ENCODE measurements at places on chromosomes 1 and 21.
A peak's percentile ranks its signal among the peaks of the same experiment; 100 is the strongest.

- no peak for DNase-seq
Observed at GRCh38 chr1:203668401-203668800, 41.8 kb downstream of the ATP2B4 start.

DNA sequence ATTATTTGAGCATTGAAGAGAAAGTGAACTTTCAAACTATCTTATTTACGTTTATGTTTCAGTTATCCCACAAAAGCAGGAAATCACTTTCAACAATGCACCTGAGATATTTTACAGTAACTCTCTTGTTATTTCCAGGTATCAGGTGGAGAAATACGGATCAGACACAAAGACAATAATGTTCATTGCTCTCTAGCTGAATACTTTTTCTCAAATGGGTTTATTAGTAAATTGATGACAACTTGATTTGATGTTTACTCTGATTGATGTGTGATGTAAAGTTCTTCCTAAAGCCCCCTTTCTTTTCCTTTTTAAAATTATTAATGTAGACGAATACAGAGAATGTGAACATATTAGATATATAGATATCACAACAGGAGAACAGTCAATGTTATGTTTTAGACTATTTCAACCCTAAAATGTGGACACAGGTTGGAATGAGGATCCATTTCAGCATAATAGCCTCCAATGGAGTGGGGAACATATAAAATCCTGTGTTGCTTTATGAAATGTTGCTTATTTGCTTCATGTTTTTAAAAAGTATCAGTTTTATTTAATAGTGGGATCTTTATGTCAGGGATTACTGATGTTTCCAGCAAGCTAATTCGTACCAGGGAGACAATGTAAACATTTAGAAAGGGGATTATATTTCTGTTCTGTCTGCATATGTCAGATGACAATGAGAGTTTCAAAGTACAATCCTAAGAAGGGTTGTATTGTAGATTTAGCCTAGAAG lies 1522.3 kb upstream of the TPTE start:
- DNase-seq, result no peak

DNA sequence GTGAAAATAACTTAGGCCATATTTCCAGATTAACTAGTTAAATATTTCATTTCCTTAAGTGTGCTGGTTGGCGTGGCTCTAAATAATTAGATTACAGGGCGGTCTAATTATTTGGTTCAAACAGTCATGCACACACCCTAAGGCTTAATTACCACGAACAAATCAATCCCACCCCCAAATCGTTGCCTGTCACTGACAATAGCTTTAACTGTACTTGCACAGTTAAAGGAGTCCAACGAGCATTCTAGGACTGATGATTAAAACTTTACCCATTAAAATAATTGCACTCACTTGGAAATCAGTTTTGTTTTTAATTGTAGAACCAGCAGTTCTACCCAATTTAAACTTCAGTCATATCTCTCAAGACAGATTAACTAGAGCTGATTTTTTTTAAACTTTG lies 1.5 kb upstream of the POU2F1 start:
- no peak for DNase-seq

DNA sequence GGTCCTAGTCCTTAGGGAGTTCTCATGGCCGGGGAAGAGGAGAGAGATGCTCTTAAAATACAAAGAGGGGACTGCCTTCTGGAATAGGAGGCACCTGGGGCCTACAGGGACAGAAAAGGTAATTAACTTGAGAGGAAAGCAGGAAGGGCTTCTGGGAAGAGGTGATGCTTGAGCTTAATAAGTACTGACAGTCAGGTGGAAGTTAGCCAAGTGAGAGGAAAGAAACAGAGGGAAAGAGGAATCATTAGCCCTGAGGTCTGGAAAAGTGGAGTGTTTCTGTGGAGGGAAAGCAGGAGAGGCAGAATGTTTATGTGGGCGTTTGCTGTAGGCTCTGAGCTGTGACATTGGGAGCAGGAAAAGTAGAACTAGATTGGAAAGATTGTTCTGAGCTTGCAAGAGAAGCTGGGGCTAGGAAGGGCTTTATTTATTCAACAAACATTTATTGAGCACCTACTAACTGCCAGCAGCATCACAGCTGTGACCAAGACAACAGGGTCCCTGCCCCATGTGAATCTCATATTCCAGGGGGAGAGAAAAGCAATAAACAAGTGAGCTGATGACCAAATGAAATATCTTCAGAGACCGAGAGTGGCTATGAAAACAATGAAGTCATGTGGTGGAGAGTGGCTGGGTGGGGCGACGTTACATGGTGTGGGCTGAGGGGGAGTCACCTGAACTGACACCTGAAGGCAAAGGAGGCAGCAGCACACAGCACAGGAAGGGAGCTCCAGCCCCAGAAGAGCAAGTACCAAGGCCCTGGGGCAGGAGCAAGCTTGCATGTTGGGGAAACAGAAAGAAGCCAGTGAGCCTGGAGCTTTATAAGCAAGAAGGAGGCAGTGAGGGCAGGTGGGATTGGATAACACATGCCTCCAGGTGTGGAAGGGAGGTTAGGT lies 4.4 kb upstream of the FNDC5 start:
- DNase-seq, result no peak

GRCh38 chr1:40199126-40199525 lies 37.9 kb downstream of the RLF start:
- no peak for DNase-seq

GRCh38 chr1:168643152-168643551 lies 66.7 kb downstream of the XCL1 start:
- DNase-seq, result no peak

GRCh38 chr1:58657082-58657481 lies 42.8 kb downstream of the MYSM1 start:
- no peak for DNase-seq

DNA sequence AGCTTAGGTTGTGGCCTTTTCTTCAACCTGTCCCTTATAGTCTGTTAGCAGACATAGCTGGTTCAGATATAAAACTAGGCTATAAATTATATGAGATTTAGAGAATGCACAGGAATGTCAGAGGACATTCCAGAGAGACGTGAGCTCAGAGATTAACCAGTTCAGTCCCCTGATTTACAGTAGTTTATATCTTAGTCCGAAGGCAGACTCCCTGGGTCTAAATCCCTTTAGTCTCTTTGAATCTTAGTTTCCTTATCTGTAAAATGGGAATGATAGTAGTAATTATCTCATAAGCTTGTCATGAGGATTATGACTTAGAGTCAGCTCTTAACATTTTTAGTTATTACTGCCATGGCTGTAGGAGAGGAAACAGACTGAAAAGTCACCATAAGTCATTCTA lies 45.5 kb upstream of the PLXNA2 start:
- DNase-seq, result no peak

DNA sequence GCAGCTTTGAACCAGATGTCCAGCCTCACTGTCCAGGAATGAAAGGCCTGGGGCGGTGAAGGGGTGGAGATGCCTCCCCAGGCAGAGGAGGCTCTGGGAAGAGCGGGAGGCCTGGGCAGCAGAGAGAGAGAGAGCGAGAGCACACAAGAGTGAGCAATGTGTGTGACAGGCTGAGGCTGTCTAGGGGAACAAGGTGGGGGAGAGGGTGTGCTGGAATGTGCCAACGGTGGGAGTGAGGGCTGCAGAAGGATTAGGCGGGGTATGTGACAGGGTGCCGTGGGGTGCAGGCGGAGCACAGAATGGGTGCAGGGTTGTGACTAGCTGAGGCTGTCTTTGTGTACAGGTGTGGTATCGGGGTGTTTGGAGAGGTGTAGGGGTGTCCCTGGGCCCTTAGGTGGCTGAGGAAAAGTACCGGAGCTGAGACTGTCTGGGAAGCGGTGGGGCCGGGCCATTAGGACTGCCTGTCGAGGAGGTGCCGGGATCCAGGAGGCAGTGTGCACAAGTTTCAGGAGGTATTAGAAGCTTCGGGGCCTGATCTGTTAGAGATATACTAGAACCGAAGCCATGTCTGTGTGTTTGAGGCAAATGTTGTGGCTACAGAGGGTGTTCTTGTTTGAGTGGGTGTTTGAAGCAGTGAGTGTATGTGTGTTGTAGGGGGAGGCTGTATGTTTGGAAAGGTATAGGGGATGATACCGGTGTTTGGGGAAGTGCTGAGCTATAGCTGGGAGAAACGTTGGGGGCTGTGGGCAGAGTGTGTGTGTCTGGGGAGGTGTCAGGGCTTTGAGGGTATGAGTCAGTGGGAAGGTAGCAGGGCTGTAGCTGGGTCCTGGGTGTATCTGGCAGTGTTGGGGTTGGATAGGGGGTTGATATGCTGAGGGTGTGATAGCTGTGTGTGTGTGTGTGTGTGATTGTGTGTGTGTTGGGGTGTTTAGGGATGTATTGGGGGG lies 9.1 kb downstream of the AHDC1 start:
- no peak for DNase-seq

DNA sequence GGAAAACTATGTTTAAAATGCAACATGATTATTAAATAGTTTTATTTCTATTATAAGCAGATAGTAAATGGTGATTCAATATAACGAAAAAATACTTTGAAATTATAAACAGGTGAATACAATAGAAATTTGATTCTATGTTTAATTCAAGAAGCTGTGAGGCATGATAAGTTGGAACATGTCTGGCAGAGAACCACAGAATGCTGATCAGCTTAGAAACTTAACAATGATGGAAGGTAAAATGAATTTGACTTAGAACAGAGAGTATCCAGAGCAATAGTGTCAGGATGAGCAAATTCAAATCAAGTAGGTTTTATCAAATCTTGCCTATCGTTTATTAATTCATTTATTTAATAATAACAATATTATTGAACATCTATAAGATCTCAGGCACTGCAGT lies 83.4 kb upstream of the ADGRL4 start:
- no peak for DNase-seq

- DNase-seq, result no peak
Observed at GRCh38 chr1:107867422-107867821, 97.6 kb downstream of the VAV3 start.

- DNase-seq, result peak; percentile 23
Observed at GRCh38 chr1:57422271-57423134, 1.4 kb downstream of the DAB1 start.

GRCh38 chr1:171834821-171835220 lies 6.5 kb upstream of the DNM3 start:
- no peak for DNase-seq

DNA sequence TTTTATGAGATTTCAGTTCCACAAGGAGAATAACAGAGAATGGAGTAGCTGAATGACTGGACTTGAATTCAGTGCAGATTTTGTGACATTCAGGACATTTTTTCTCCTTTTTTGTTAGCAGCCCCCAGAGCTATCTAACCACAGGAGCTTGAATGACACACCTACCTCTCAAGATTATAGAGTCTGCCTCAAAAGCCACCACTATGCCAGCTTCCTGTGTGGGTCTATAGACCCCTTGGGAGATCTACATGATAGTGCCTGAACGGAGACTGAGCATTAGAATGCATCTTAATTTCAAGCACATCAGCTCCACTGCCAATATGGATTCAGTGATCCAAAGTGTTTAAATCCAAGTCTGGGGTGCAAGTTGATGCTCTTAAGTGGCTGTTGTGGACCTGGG lies 74.4 kb upstream of the ZNF648 start:
- DNase-seq, result no peak

DNA sequence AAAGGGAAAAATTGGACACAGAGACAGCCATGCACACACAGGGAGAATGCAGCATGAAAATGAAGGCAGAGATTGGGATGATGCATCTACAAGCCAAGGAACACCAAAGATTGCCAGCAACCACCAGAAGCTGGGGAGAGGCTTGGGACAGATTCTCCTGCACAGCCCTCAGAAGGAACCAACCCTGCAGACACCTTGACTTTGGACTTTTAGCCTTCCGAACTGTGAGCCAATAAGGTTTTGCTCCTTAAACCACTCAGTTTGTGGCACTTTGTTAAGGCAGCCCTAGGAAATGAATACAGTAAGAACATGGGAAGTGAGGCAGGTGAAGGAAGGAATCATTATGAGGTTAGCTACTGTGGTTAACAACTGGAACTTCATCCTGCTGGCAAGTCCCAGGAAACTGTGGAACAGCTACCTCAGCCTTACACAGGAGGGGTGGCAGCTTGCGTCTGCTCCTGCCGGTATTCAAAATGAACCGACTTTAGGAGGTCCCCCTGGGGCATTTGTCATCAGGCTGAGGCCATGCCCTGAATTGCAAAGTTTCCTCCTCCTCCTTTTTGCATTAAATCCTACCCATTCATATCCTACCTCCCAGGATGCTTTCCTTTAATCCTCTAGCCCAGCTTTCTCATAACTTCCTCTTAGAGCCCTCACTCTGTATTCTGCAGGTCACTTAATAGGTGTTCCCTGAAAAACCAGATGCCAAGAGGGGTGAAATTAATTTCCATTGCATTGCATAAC lies 15.4 kb downstream of the CD247 start:
- no peak for DNase-seq

GRCh38 chr1:17338706-17339493 lies 30.9 kb downstream of the PADI4 start:
- no peak for DNase-seq

DNA sequence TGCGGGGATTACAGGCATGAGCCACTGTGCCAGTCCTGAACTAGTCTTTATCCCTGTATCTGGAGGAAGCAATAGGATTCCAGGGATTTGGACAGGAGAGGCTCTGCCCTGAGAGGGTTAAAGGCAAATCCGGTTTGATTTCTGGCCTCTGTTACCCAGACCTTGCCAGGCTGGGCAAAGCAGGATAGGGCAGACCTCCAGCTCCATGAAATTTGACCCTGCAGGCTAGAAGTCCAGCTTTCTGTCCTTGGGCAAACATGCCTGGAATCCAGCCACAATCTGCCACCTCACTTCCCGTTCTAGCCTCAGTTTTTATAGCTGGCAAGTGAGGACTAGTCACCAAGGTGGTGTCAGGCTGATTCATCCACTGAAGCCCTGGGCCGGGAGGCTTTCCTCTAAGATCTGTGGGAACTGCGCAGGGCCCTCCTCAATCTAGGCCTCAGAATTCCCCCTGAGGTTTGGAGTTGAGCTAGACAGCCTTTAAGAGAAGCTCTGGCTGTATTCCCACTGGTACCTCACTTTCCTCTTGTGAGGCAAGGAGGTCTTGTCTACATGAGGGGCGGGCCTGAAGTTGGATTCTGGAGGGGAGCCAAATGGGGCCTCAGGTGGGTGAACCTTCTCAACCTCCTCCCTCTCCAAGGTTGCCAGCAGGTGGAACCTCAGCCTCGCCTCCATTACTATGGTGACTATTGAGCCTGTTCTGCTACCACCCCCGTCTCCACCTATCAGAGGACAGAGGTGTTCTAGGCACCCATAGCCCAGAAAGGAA lies 7.0 kb upstream of the P3R3URF start:
- peak; percentile 81 for DNase-seq

GRCh38 chr1:9135073-9135836 lies 6.4 kb upstream of the GPR157 start:
- DNase-seq, result no peak

DNA sequence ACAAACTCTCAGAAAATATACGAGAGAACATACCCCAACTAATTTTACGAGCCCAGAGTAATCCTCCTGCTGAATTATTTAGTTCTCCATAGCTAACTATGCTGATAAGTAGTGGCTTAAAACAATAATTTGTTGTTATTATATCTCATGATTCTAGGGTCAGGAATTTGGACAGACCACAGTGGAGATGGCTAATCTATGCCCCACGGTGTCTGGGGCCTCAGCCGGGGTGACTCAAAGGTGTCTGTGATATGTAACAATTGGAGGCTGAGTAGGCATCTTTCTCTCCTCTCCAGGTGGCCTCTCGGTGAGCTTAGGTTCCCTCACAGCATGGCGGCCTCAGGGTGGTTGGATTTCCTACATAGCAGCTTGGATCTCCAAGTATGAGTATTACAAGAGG lies 35.4 kb upstream of the FOXO6 start:
- no peak for DNase-seq

GRCh38 chr1:56235909-56236510 lies 343.4 kb downstream of the PLPP3 start:
- no peak for DNase-seq

All from NCI-H2171 (cell line).